Neural progenitor cell (in vitro differentiated cells): ENCODE measurements at places on chromosomes 12 and 14. TPM values are rescaled to one million over a fixed set of nuclear protein-coding genes. Genes with fewer than 3 reads are reported as not detected.
A peak's percentile ranks its signal among the peaks of the same experiment; 100 is the strongest.

DNA sequence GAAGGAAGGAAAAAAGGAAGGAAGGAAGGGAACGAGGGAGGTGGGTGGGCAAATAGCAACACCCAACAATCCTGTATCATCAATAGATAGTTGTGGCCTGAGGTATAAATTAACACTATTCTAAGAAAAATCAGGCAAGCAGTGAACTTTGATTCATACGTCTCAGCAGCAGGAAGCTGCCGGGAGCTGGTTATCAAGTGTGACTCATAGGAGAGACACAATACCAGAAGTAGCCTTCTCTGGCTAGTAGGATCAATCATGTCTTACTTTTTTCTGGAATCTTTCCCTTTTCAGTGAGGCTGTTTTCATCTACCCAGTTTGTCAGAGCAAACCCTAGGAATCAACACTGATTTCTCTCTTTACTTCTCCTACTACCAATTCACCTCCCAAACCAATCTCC, 780.5 kb downstream of the NRXN3 start:
- peaks cover 7% of the 10 kb centered on the region for H3K27me3 ChIP-seq
- H3K4me1 ChIP-seq, result peaks cover 52% of the 10 kb centered on the region
- no peaks in the 10 kb centered on the region for H3K36me3 ChIP-seq
- no peak overlapping the region for H3K4me3 ChIP-seq

DNA sequence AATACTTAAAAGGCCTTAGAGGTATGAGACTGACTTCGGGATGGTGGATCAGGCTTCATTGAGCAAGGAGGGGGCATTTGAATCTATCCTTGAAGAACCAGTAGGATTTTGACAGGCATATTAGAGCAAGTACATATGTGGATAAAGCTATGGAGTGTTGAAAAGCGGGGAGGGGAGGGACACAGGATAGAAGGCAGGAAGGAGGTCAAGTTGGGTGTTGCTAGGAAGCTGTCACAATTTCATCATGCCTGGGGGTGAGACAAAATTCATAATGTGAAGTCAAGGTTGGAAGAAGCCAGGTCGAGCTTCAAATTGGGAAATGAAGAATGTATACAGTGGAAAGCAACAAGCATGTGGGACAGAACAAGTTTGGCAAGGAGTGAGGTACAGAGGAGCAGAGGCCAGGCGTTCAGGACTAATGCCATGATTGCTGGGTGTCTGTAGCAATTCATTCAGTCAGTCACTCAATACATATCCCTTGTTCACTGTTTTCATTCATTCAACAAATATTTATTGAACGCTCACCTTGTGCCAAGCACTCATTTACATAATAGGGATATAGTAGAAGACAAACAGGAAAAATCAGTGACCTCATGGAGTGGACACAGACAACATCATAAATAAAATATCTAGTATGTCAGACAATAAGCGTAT, 58.3 kb upstream of the LTA4H start:
- no peaks in the 10 kb centered on the region for H3K36me3 ChIP-seq
- no peaks in the 10 kb centered on the region for H3K4me1 ChIP-seq
- no peak overlapping the region for H3K27ac ChIP-seq
- no peak overlapping the region for H3K4me3 ChIP-seq
- no peak for DNase-seq
- H3K27me3 ChIP-seq, result no peaks in the 10 kb centered on the region

GRCh38 chr14:103296007-103296406, 38.0 kb upstream of the EIF5 start:
- H3K4me1 ChIP-seq, result no peaks in the 10 kb centered on the region
- no peak for DNase-seq
- H3K27ac ChIP-seq, result no peak overlapping the region
- H3K4me3 ChIP-seq, result no peak overlapping the region

GRCh38 chr12:85626001-85626783, 210.0 kb downstream of the RASSF9 start:
- H3K27me3 ChIP-seq, result no peaks in the 10 kb centered on the region
- DNase-seq, result no peak
- peaks cover 4% of the 10 kb centered on the region for H3K4me1 ChIP-seq
- no peak overlapping the region for H3K4me3 ChIP-seq
- H3K36me3 ChIP-seq, result no peaks in the 10 kb centered on the region

- H3K27ac ChIP-seq, result no peak overlapping the region
- no peaks in the 10 kb centered on the region for H3K27me3 ChIP-seq
- no peak for DNase-seq
- H3K4me1 ChIP-seq, result peaks cover 9% of the 10 kb centered on the region
These were observed 24.2 kb downstream of the CRACR2A start for GRCh38 chr12:3728686-3729085.

GRCh38 chr12:1421091-1421846, 173.1 kb downstream of the FBXL14 start:
- H3K4me1 ChIP-seq, result peaks cover 6% of the 10 kb centered on the region
- no peak overlapping the region for H3K27ac ChIP-seq
- DNase-seq, result no peak
- no peak overlapping the region for H3K4me3 ChIP-seq

DNA sequence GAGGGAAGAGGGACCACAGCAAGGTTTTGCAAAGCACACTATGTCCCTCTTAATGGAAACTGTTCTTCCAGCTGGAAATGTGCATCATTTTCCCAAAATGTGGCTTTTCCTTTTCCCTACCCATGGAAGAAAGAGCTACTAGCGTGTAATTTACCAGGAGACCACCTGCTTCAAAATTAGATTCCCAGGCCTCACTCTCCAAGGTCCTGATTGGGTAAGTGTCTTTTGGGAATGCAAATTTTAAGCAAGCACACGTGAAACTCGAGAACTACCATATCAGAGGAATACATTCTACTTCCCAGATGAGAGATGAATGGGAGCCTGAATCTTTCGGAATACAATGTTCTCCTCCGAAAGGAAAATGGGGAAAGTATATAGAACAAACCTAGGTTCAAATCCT, 201.6 kb upstream of the NOS1 start:
- peaks cover 29% of the 10 kb centered on the region for H3K4me1 ChIP-seq
- no peaks in the 10 kb centered on the region for H3K36me3 ChIP-seq
- DNase-seq, result peak; percentile 16
- H3K27me3 ChIP-seq, result no peaks in the 10 kb centered on the region
- H3K4me3 ChIP-seq, result no peak overlapping the region

GRCh38 chr14:85233756-85234155, 296.2 kb upstream of the FLRT2 start:
- H3K4me3 ChIP-seq, result no peak overlapping the region
- no peak overlapping the region for H3K27ac ChIP-seq
- H3K27me3 ChIP-seq, result no peaks in the 10 kb centered on the region
- H3K36me3 ChIP-seq, result no peaks in the 10 kb centered on the region
- H3K4me1 ChIP-seq, result no peaks in the 10 kb centered on the region
- no peak for DNase-seq

DNA sequence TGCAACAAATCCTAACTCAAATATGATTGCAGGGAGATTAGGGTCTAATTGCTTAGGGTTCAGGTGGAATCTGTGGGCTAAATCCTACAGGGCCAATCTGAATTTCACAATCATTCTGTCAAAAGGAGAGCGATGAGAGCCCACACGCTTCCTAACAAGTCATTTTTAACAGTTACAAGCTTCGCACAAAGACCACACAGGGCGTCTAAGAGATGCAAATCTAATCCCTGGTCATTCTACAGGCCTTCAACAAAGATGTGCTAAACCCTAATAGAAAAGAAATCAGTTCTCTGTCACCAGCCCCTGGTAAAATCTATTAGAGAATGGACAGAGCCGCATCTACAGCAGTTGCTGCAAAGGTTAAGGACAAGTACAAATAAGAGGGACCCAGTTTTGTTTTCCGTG, 15.3 kb downstream of the NKX2-1 start:
- DNase-seq, result peak; percentile 86
- no peaks in the 10 kb centered on the region for H3K36me3 ChIP-seq
- H3K4me3 ChIP-seq, result no peak overlapping the region
- H3K4me1 ChIP-seq, result peaks cover 25% of the 10 kb centered on the region

Gene NEUROD4
- total RNA-seq, result 0.62 and 1.8 TPM in 2 replicates

Gene OSBPL8
- total RNA-seq, result 73.0 and 93.6 TPM in 2 replicates

Gene PTGER2
- total RNA-seq, result not detected in 2 replicates
